ENCODE measurements at places on chromosomes 1 and 21. TPM values are rescaled to one million over a fixed set of nuclear protein-coding genes. Genes with fewer than 3 reads are reported as not detected.

- no peak overlapping the region for H3K4me3 ChIP-seq
- no peak overlapping the region for H3K27ac ChIP-seq
- H3K36me3 ChIP-seq, result no peaks in the 10 kb centered on the region
- no peaks in the 10 kb centered on the region for H3K27me3 ChIP-seq
- H3K4me1 ChIP-seq, result no peaks in the 10 kb centered on the region
- no peak for DNase-seq
These were observed 459.9 kb upstream of the CAMK1G start for GRCh38 chr1:209123601-209124000.

- H3K4me1 ChIP-seq, result no peaks in the 10 kb centered on the region
- H3K36me3 ChIP-seq, result no peaks in the 10 kb centered on the region
- H3K27me3 ChIP-seq, result no peaks in the 10 kb centered on the region
These were observed 646.3 kb downstream of the KIF26B start for GRCh38 chr1:245800901-245801605.

GRCh38 chr1:23210351-23210785 lies 6.9 kb downstream of the HTR1D start:
- DNase-seq, result no peak
- no peak overlapping the region for H3K4me3 ChIP-seq
- H3K4me1 ChIP-seq, result no peaks in the 10 kb centered on the region
- H3K27me3 ChIP-seq, result no peaks in the 10 kb centered on the region
- H3K27ac ChIP-seq, result no peak overlapping the region
- H3K36me3 ChIP-seq, result no peaks in the 10 kb centered on the region

DNA sequence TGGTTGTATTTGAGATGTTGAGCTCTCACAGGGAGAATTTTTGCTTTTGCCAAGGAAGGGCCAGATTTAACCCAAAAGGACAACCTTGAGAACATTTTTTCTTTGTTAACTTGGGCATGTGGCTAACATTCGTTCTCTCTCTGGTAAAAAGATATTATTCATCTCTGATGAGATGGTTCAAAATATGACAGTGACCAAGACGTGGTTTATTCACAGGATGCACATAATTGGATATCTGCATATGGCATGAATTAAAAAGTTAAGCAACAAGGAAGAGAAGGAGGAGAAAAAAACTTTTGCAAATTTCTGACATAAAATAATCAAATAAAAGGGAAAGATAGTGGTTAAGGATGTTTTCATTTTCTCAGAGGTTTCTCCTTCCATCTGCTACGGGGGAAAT lies 43.1 kb upstream of the BCL10 start:
- H3K27ac ChIP-seq, result no peak overlapping the region
- peaks cover 7% of the 10 kb centered on the region for H3K36me3 ChIP-seq
- no peak for DNase-seq
- no peaks in the 10 kb centered on the region for H3K27me3 ChIP-seq
- no peaks in the 10 kb centered on the region for H3K4me1 ChIP-seq

DNA sequence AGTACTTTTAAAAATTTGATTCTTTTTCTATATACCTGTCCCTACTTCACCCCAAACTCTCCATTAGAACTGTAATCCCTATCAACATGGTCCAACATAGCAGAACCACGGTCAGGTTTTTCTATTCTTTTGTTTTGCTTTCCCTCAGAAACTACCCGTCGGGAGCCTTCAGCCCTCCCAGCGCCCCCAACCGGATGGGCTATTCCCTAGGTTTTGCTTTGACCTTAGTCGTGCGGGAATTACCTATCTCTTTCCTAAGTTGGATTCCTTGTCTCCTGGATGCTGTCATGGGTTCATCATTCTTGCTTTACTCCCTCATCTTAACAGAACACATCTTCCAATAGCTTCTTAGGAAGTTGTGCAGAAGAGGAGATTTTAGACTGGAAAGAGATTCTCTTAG lies 97.5 kb upstream of the LBR start:
- H3K27me3 ChIP-seq, result no peaks in the 10 kb centered on the region
- no peak for DNase-seq
- H3K36me3 ChIP-seq, result no peaks in the 10 kb centered on the region
- peaks cover 8% of the 10 kb centered on the region for H3K4me1 ChIP-seq
- H3K27ac ChIP-seq, result no peak overlapping the region

MYOG gene
- total RNA-seq, result not detected

DNA sequence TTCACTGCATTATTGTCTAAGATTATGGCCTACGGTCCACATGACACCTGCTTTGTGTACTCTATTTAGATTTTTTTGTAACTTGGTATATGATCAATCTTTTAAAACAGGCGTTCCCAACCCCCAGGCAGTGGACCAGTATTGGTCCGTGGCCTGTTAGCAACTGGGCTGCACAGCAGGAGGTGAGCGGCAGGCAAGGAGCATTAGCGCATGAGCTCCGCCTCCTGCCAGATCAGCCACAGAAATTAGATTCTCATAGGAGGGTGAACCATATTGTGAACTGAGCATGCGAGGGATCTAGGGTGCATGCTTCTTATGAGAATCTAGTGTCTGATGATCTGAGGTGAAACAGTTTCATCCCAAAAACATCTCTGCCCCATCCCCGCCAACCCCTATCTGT lies 228.4 kb upstream of the NR5A2 start:
- H3K4me3 ChIP-seq, result no peak overlapping the region
- H3K27me3 ChIP-seq, result no peaks in the 10 kb centered on the region
- DNase-seq, result no peak
- H3K4me1 ChIP-seq, result peaks cover 5% of the 10 kb centered on the region
- H3K36me3 ChIP-seq, result no peaks in the 10 kb centered on the region

DNA sequence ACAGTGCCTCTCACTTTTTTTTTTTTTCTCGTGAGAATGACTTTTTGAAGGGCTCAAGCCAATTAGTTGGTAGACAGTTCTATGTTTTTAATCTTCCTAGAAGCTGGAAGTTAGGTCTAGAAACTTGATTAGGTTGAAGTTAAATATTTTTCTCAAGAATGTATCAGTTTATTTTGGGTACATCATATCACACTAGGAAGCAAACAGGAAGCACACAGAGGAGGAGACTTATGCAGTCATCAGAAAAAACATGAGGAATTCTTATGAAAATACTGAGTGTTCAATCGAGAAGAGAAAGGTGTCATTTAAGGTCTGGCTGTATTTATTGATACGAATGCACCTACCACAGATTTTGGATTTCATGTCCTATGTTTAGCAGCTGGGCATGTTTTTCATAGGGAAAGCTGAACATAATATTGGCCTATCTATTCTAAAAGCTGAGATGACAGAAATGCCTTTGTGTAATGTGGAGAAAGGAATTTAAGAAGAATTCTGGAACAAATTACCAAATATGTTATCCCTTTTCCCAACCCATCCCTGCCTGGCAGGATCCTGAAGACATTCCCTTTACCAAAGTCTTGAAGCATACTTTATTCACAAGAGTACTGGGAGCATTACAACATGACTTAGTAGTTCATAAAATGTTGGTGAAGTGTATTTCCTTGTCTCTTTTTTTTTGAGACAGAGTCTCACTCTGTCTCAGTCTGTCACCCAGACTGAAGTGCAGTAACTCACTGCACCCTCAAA lies 17.5 kb upstream of the ZFP69B start:
- H3K4me1 ChIP-seq, result no peaks in the 10 kb centered on the region
- H3K27ac ChIP-seq, result no peak overlapping the region

DNA sequence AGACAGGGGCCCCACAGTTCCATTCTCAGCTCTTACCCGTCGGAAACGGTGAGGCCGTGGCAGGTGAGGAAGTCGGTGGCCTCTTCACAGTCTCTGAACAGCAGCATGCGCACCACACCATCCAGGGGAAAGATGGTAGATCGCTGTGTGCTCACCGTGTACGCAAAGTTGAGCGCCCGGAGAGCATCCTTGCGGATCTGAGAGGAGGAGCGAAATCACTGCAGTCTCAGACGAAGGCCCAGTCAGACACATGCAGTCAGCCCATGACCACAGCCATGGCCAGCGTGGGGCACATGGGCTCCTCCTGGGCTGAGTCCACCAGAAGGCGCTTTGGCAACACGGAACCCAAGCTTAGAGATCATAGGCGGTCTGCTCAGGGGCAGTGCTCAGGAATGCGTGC lies 18.5 kb downstream of the MCM3AP start:
- DNase-seq, result no peak
- H3K36me3 ChIP-seq, result peaks cover 27% of the 10 kb centered on the region
- no peaks in the 10 kb centered on the region for H3K4me1 ChIP-seq
- no peak overlapping the region for H3K4me3 ChIP-seq
- H3K27ac ChIP-seq, result no peak overlapping the region

DNA sequence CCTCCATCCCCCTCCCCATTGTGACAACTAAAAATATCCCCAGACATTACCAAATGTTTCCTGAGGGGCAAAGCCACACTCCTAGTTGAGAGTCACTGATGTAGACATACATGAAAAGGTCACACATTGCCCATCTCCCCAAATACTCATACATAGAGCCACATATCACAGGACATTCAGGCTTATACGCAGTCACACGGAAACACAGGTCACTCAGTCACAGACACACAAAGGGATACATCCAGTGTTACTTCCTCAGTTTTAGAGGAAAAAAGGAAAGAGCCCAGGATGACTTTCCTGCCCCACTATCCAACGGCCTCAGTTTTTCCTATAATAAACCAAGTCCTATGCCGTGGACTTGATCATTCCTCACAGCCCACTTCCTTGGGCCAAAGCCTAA lies 1.9 kb downstream of the SLC39A1 start:
- no peak overlapping the region for H3K4me3 ChIP-seq
- peaks cover 39% of the 10 kb centered on the region for H3K4me1 ChIP-seq

CD5L gene
- not detected for total RNA-seq

- DNase-seq, result no peak
- H3K27me3 ChIP-seq, result no peaks in the 10 kb centered on the region
These were observed 33.0 kb upstream of the KCNN3 start for GRCh38 chr1:154902938-154903566.

LBR gene
- 31.6 TPM for total RNA-seq

GRCh38 chr1:78255846-78256245 lies 210.1 kb downstream of the GIPC2 start:
- H3K27me3 ChIP-seq, result no peaks in the 10 kb centered on the region
- no peaks in the 10 kb centered on the region for H3K36me3 ChIP-seq
- DNase-seq, result no peak
- no peak overlapping the region for H3K27ac ChIP-seq
- H3K4me3 ChIP-seq, result no peak overlapping the region

- DNase-seq, result no peak
- H3K4me1 ChIP-seq, result peaks cover 54% of the 10 kb centered on the region
- no peak overlapping the region for H3K27ac ChIP-seq
- no peaks in the 10 kb centered on the region for H3K36me3 ChIP-seq
- H3K27me3 ChIP-seq, result no peaks in the 10 kb centered on the region
These were observed 20.5 kb downstream of the MAPKAPK2 start for GRCh38 chr1:206705191-206705590.

DNA sequence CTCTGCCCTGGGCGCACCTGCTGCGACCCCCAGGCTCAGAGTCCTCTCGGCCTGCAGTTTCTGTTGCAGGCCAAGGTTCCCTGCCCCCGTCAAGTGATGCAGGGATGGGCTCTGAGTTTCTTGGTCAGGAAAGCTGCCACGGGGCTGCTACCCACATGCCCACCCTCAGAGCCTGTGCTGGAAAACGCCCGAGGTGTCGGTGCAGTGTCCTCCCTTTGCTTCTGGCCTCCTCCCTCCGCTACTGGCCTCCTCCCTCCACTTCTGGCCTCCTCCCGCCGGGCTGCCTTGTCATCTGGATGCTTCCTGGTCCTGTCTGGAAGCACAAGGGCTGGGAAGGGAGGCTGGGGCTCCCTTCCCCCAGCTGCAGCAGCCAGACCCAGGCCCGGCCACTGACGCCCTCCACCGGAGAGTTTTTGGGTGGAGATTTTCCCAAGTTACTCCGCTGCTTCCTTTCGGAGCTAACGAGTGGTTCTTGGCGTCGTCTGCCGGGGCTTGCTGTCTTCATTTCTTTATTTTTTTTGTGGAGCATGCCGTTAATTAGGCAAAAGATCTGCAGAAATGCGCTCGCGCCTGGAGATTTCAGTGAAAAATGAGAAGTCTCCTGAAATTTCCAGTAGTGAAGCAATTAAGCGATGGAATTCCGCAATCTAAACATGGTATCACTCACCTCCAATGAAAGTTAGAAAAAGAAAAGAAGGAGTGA lies 17.4 kb downstream of the PRDM16 start:
- H3K27ac ChIP-seq, result no peak overlapping the region
- no peak overlapping the region for H3K4me3 ChIP-seq
- no peaks in the 10 kb centered on the region for H3K27me3 ChIP-seq
- no peaks in the 10 kb centered on the region for H3K4me1 ChIP-seq
- no peak for DNase-seq
- no peaks in the 10 kb centered on the region for H3K36me3 ChIP-seq

DNA sequence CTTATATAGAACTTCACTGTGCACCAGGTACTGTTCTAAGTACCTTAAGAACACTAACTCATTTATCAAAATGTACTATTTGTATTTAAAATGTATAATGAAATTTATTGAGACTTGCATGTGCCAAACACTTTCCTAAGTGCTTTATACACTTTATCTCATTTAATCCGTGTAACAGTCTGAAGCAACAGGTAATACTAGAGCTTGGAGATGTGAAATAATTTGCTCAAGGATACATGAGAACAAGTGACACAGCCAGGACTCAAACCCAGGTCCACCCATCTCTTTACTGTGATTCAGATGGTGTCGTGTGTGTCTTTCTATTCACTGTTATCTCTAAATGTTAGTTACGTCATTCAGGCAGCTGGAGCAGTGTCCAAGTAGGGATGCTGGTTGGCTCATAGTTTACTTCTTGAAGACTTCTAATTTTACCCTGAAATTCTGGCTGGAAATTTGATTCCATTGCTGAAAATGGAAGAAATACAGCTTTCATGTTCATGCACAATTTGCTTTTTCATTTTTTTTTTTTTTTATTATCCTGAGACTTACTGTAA lies 169.7 kb upstream of the UBE2U start:
- no peaks in the 10 kb centered on the region for H3K27me3 ChIP-seq
- H3K4me3 ChIP-seq, result no peak overlapping the region
- DNase-seq, result no peak

- H3K4me3 ChIP-seq, result no peak overlapping the region
- no peaks in the 10 kb centered on the region for H3K27me3 ChIP-seq
- H3K36me3 ChIP-seq, result no peaks in the 10 kb centered on the region
- DNase-seq, result no peak
- H3K27ac ChIP-seq, result no peak overlapping the region
These were observed 27.2 kb downstream of the LRRN2 start for GRCh38 chr1:204658295-204658694.

DNA sequence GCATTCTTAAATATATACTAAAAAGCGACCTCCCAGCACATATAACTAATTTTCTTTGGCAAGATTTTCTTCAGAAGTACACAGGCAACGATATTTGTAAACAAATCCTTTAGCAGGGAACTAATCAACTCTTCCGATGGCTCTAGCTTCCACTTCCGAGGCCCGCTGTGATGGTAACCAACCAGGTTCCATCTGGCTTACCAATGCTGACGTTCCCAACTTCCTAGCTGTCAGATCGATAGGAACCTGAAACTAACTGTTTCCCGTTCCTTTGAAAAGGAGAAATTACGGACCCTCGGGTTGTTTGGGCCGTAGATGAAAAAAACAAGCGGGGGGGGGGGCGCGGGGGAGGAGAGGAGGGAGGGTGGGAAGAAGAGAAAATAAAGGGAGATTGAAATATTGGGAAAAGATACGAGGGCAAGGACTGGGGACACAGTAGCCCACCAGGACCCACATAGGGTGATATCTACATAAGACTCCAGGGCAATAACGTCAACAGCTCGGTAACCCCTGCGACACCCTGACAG lies 513 bp downstream of the GTF2B start:
- H3K27ac ChIP-seq, result peak overlapping the region; percentile 86
- H3K4me3 ChIP-seq, result peak overlapping the region; percentile 74
- peaks cover 14% of the 10 kb centered on the region for H3K36me3 ChIP-seq
- no peak for DNase-seq

ARHGAP29 gene
- 7.5 TPM for total RNA-seq

- H3K27ac ChIP-seq, result no peak overlapping the region
- H3K36me3 ChIP-seq, result no peaks in the 10 kb centered on the region
- H3K27me3 ChIP-seq, result no peaks in the 10 kb centered on the region
- no peaks in the 10 kb centered on the region for H3K4me1 ChIP-seq
- H3K4me3 ChIP-seq, result no peak overlapping the region
These were observed 303.5 kb upstream of the NR5A2 start for GRCh38 chr1:199724049-199724448.

All from pancreas (tissue), 10 donors.